ENCODE measurements at places on chromosomes 7 and 10. TPM values are rescaled to one million over a fixed set of nuclear protein-coding genes. Genes with fewer than 3 reads are reported as not detected.

Gene SGMS1
- total RNA-seq = 60.9 TPM

GRCh38 chr10:106967452-106967851, 197.1 kb downstream of the SORCS1 start:
- DNase-seq = no peak

- DNase-seq = no peak
Measured at GRCh38 chr7:130365511-130366441, 14.5 kb upstream of the CPA1 start.

Gene PPP1R17
- total RNA-seq = not detected

DNA sequence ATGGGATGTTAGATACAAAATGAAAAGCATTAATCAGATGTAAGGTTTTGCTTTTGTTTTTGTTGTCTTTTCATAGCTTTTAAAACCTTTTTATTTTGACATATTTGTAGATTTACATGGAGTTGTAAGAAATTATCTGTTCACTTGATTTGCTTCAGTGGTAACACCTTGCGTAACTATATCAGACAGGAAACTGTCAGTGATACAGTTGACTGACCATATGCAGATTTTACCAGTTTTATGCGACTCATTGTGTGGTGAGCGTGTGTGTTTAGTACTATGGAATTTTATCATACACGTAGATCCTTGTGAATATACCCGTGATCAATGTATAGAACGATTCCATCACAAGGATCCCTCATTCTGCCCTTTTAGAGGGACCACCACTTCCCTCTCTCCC, 701.4 kb downstream of the SUGCT start:
- DNase-seq = no peak

DNA sequence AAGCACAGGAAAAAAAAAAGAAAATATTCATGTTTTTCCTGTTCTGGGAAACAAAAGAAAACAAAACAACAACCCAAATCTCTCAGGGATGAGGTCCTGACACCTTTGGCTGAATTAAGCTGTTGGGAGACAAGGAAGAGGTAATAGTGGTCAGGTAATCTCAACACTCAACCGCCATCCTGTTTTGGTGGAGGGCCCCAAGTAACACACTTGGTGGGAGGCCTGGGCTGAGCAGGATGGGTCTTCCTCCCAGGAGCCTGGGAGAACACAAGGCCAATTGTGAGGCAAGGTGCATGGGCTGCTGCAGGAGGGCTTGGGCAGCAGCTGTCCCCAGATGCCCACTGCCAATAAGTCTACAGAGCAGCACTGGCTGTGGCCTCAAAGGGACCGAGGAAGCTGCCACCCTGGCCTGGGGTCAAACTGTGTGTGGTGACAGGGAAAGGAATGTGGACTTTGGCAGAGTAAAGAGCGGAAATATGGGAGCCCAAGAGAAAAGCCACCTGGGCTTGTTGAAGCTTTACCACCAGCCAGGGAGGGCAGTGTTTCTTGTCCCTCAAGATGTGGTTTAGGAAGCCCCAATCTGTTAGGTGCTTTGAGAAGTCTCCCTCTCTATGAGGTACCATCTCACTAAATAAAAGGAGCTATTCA, 93.5 kb upstream of the SLC25A13 start:
- no peak for DNase-seq

Gene WEE2
- total RNA-seq = not detected

- DNase-seq = no peak
Measured at GRCh38 chr7:12779947-12780346, 92.5 kb downstream of the ARL4A start.

DNA sequence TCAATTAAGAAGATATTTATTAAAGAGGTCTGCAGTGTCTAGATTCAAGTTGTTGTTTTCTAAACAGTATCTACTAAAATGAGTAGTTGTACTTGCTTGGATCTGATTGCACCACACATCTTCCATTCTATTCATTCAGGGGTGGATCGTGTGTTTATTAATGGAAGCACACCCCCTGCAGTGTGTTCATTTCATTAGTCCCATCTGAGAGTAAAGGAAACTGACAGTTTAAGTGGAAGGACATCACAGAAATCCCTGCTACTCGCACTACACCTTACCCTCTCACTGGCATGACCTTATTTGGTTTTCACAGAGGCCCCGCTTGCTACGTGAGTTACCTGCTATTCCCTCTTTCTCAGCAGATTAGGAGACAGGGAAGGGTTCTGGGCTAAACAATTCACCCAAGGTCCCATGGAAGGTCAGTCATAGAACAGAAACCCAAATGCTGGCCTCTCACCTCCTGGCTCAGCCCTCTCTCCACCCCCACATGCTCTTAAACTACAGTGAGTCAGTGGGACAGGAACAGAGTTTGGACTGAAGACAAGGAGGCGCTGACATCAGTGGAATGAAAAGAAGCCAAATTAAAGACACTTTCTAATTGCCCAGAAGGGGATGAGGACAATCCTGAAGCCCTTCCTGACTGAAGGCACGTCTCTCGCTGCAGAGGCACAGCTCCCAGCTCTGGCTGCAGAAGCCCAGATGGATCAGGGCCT, 369.2 kb upstream of the NRP1 start:
- no peak for DNase-seq

- DNase-seq = peak; percentile 81
Measured at GRCh38 chr7:70072220-70072619, 473.9 kb downstream of the AUTS2 start.

- no peak for DNase-seq
Measured at GRCh38 chr7:506921-507622, 12.6 kb downstream of the PDGFA start.

GRCh38 chr10:70418229-70418628, 14.3 kb downstream of the EIF4EBP2 start:
- no peak for DNase-seq

DNA sequence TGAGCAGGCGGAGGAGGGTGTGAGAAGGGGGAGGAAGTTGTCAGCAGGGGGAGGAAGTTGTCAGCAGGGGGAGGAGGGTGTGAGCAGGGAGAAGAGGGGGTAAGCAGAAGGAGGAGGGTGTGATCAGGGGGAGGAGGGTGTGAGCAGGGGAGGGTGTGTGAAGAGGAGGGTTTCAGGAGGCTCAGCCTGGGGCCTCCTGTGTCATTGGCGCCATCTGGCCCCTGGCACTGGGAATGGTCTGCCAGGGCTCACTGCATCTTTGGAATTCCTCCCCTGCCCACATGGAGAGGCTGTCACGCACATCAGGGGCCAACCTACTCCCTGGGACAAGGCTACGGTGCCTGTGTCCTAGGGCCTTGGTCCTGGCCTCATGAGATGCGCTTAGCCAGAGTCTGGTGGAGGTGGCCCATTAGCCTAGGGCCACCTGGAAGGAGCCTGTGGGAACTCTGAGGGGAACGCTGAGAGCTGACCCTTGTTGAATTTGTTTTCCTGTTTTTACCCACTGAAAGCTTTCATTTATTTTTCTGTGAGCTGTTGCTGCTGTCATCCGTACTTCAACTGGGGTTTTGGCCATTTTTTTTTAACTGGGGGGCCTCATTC, 18.0 kb downstream of the CAMK2B start:
- DNase-seq = peak; percentile 43

DNA sequence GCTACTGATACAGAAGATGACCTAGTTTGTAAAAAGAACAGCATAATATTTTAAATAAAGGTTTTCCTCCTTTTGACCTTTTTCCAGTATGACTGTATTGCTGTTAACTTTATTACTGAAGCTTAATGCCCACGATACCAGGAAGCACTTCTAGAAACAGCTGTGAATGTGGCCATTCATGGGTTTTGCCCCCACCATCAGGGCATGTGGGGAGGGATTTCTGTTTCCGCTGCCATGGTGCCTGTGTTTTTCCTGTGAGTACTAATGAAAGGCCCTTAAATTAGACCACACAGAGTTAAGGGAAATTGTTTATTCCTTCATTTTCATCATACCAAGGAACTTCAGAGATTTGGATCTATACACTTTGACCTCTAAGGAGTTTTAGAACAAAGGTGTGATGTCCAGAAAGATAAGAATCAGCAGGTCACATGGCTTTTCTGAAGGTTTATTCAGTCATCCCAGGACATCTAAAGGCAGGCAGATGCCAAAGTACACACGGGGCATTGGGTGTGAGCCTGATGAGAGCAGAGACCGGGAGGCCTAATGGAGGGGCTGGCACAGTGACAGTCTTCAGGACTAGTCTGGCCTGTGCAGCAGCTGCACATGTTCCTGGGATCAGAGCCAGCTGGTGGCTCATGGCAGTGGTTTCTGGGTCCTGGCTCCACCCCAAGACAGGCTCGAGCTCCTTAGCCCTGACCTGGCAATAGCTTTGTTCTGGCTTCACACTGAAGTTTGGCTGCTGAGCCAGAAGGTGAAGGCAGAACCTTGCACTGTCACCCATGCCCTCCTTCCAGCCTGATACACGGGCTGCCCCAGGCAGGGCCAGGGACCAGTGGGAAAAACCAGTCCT, 190.9 kb downstream of the REEP3 start:
- DNase-seq = peak; percentile 90

DNA sequence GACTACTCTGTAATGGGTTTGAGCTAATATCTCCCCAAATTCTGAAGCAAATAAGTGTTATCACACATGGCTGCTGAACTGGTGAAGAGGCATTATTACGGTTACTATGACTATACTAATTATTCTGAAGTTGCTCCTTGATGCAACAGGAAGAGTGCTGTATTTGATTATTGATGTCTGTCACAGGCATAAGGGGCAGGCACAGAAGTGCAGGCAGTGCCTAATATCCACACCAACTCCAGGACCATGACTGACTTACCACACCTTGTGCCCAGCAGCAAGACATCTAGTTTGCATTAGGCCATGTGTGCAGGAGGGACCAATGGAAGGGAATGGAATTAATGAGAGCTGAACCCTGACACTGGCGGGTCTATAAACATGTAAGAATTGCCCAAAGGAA, 62.7 kb downstream of the AMPH start:
- DNase-seq = no peak

DNA sequence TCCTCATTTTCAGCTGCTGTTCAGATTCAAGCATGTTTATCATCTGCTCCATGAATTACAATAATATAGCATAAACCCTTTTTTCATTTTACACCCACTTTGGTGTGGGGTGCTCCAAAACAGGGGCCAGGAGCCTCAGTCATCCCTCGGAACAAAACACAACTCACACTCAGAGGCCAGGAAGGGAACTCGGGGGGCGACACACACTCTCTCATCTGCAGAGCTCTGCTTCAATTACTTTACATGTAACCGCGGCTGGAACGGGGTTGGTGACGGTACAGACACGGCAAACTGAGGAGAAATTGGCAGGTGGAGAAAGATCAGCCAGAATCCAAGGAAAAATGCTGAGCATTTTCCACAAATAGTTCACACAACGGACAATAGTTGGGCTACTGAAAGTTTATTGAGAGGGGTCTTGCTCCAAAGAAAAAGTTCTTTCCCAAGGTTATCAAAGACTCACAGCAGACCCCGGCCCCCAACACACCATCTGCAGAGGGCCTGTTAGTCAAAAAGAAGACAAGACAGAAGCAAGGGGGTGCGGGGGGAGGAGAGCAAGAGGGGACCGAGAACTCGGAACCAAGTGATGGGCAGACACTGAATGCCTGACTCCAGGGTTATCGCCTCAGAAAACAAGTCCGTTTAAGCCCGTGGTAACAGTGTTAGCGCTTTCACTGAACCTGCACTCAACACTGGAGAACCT, 20.5 kb downstream of the DIP2C start:
- no peak for DNase-seq

DNA sequence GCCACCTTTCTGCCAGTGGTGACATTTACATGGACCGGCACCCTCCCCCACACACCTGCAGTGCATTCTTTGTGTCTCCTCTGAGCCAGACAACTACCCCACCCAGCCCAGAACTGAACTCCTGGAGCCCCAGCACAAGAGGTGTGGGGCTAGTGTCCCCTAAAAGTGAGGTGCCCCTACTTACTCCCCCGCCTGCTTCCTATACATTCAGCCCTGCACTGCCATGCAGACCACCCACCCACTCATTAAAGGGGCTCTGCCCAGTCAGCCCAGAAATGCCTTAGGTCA, 1.9 kb downstream of the SAP25 start:
- DNase-seq = no peak

Gene ALOX5
- total RNA-seq = 21.5 TPM

GRCh38 chr10:106519376-106520030, 645.0 kb downstream of the SORCS1 start:
- no peak for DNase-seq

Gene SLC29A4
- 2.9 TPM for total RNA-seq

DNA sequence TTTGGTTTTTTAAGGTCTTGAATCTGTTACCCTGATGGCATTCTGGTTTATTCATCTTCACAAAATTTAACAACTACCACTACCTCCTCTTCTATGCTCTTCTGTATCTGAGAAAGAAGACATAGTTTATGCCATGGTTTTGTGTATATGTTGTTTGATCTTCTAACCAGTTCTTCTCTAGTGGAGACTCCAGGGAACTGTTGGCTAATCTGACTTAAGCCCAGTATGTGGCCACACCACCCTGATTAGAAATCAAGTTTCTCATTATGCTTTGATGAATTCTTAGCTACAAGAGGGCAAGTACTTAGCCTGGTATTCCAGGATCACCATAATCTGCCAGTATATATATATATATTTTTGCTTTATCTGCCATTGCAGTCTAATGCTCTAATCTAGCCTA, 99.5 kb upstream of the MXI1 start:
- DNase-seq = no peak
